ENCODE measurements at places on chromosomes 5 and 9.
A peak's percentile ranks its signal among the peaks of the same experiment; 100 is the strongest.

- DNase-seq = no peak
Observed at GRCh38 chr9:128142061-128142460, 7.2 kb upstream of the LCN2 start.

DNA sequence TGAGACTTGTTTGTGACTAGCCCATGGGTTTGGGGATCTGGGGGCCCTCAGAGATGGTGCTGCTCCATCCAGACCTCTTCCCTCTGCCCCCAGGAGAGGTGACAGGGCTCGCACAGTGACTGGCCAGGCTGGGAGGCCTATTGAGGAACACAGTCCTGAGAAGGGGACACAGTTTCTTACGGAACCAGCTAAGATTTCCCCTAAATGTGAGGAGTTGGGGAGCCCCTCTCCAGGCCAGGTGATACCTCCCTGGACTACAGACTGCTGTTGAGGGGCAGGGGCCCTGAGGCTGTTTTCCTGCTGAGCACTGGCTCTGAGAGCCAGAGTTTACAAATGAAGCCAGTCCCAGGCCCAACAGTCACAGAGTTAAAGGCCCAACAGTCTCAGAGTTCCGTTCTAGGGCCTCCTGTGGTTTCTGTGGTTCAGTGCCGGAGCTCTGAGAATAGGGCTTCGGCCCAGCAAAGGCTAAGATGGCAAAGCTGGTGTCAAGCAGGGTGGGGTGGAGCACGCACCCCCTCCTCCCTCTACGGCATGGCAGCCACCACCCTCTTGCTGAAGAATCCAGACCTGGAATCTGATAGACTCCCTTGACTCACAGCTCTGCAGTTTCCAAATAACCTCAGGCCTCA lies 1.1 kb upstream of the SEMA4D start:
- no peak for DNase-seq

DNA sequence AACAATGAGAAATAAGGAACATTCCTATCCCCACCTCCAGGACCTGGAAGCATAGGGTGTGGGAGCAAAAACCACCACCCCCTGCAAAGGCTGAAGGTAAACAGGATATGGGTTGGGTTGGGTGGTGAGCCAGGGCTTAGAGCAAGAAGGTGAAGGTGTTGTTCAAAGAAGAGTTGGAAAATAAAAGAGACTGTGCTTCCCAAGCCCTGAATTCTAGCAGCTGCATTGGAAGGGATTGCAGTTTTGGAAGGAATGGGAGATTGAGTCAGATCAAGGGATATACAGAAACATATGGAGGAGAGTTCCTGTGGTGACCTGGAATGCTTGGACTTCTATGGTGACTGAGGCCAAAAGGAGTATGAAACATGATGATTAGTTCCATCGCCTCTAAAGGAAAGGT lies 24.7 kb upstream of the MTAP start:
- DNase-seq = no peak

- no peak for DNase-seq
Observed at GRCh38 chr9:125999504-125999881, 252.3 kb downstream of the PBX3 start.

GRCh38 chr9:128361986-128362646 lies 9.1 kb upstream of the URM1 start:
- peak; percentile 91 for DNase-seq

DNA sequence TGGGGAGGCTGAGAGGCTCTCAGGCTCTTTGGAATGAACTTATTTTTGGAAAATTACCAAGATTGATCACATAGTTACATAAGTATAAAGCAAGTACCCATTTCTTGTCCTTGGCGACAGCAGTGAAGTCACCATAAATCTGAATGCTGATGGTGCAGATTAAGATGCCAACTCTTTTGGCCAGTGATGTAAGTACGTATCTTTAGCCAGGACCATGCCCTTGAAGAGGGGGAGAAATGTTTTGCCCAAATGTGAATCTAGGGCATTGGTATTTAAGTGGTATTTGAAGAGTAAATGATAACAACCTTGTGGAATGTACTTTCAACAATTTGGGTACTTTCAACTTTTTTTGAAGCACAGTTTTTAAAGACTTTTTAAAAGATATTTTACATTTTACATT lies 68.2 kb upstream of the RAD23B start:
- DNase-seq = no peak

- no peak for DNase-seq
Observed at GRCh38 chr5:83785176-83785668, 64.6 kb upstream of the HAPLN1 start.

- peak; percentile 74 for DNase-seq
Observed at GRCh38 chr5:128537221-128537999, 635 bp downstream of the FBN2 start.

DNA sequence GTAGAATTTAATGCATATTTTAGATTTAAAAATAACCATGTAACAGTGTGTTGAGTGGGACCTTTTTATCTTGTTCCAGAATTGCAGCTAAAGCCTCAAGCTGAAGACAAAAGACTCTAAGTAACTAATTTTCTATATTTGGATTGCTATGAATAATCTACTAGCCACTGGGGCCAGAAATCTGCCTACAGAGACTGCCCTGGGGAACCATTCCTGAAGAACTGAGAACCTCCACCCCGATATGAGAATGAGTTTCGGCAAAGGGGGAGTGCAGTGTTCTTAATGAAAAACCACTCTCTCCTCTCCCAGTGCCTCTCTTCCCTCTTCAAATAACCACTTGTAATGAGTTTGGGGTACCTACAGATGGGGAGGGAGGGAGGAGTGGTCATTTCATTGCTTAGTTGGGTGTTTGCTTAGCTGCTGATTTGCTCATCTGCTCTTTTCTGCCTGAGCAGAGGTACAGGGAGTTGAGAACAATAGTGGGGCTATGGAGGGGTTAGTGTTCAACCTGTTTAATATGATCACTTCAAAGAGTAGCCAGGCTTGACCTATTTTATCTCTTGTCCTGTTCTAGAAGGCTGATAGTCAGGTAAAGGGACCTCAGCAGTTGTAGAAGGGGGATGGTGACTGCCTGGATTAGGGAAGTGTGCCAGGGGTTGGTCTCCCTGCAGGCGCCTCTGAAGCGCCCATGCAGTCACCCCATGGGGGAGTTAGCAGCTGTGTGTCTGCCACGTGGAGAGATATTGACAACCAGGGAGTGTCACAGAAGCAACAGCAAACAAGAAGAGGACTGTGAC lies 47.7 kb downstream of the ATG10 start:
- DNase-seq = peak; percentile 96

DNA sequence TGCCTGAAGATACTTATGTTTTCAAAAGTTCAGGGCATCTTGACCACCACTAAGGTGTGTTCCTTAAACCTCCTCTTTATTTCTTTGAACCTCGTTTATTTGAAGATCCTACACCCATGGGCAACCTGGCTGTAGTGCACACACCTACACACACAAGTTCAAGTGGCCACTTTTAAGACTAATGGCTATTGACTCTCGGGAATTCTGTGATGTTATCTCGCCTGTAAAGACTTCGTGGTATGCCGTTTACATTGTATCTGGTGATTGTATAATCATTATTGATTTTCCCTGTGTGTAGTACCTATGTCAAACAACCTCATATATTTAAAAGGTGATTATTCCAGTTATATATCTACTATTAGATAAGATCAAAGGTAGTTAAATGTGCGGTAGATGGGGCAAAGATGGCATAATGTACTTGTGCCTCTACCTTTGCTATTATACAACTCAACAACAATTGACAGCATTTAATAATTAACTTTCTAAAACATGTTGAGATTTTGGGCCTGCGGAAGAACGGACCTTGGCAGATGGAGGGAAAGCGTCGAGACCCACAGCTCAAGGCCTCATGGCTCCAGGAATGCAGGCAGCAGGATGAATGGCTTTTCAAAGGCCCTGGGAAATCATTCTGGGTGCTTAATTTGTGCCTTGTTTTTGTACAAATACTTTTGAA lies 51.4 kb upstream of the IRX2 start:
- DNase-seq = no peak

DNA sequence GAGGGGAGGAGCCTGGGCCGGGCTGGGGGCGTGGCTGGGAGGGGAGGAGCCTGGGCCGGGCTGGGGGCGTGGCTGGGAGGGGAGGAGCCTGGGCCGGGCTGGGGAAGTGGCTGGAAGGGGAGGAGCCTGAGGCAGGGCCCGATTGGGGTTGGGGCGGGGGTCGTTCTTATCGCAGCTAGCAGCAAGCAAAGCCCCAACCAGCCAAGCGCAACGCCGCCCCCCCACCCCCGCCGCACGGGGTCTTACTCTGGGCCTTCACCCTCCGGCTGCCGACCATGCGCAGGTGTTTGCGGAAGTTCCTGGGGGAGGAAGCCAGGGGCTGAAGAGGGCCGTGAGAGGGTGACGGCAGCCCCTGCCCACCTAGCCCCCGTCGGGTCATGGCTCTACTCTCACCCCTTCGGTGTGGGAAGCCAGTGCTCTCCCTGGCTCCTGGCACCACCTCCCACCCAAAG lies 5.0 kb downstream of the NSMF start:
- DNase-seq = no peak
